ENCODE measurements at places on chromosomes 1 and 21. TPM values are rescaled to one million over a fixed set of nuclear protein-coding genes. Genes with fewer than 3 reads are reported as not detected.

LMOD1 gene
- 1.5 TPM for total RNA-seq

KCNH1 gene
- total RNA-seq, result 0.17 TPM

ANXA9 gene
- total RNA-seq, result 1.6 TPM

MFAP2 gene
- 141 TPM for total RNA-seq

C1orf56 gene
- total RNA-seq, result 2.9 TPM

SNAPIN gene
- 23.4 TPM for total RNA-seq

ATP1A2 gene
- total RNA-seq, result 25.6 TPM

CD34 gene
- 0.18 TPM for total RNA-seq

S100A8 gene
- 1.4 TPM for total RNA-seq

HSD3B1 gene
- not detected for total RNA-seq

RNF186 gene
- not detected for total RNA-seq

VANGL2 gene
- 69.7 TPM for total RNA-seq

AADACL3 gene
- 0.94 TPM for total RNA-seq

RASSF5 gene
- 1.7 TPM for total RNA-seq

LCE1C gene
- not detected for total RNA-seq

PADI1 gene
- total RNA-seq, result 0.18 TPM

PLXNA2 gene
- 4.2 TPM for total RNA-seq

MCOLN2 gene
- 3.8 TPM for total RNA-seq

TP73 gene
- total RNA-seq, result 5.7 TPM

PINK1 gene
- total RNA-seq, result 34.7 TPM

FAAP20 gene
- total RNA-seq, result 133 TPM

ELF3 gene
- total RNA-seq, result 13.7 TPM

- peaks cover 7% of the 10 kb centered on the region for H3K4me1 ChIP-seq
- no peaks in the 10 kb centered on the region for H3K36me3 ChIP-seq
- DNase-seq, result peak; percentile 11
Measured at GRCh38 chr1:907611-908451, 15.9 kb upstream of the SAMD11 start.

GRCh38 chr1:192557841-192558595 is 17.6 kb upstream of the RGS1 start:
- peaks cover 8% of the 10 kb centered on the region for H3K4me1 ChIP-seq
- H3K36me3 ChIP-seq, result no peaks in the 10 kb centered on the region
- H3K27me3 ChIP-seq, result no peaks in the 10 kb centered on the region

- no peak overlapping the region for H3K27ac ChIP-seq
- H3K4me3 ChIP-seq, result no peak overlapping the region
- peak; percentile 68 for DNase-seq
- peaks cover 10% of the 10 kb centered on the region for H3K4me1 ChIP-seq
Measured at GRCh38 chr1:58155418-58156123, 391.0 kb downstream of the OMA1 start.

GRCh38 chr1:223556414-223557129 is 108.9 kb downstream of the CAPN8 start:
- H3K4me1 ChIP-seq, result no peaks in the 10 kb centered on the region
- no peaks in the 10 kb centered on the region for H3K27me3 ChIP-seq
- H3K4me3 ChIP-seq, result no peak overlapping the region
- H3K36me3 ChIP-seq, result no peaks in the 10 kb centered on the region
- H3K27ac ChIP-seq, result no peak overlapping the region

GRCh38 chr1:25700626-25701025 is 84.0 kb downstream of the MAN1C1 start:
- no peak overlapping the region for H3K4me3 ChIP-seq
- peak; percentile 59 for DNase-seq
- H3K27me3 ChIP-seq, result no peaks in the 10 kb centered on the region
- 0 out of 2 replicates have a peak overlapping the region, but pooled peaks have one; percentile 4 for H3K27ac ChIP-seq
- no peaks in the 10 kb centered on the region for H3K36me3 ChIP-seq

DNA sequence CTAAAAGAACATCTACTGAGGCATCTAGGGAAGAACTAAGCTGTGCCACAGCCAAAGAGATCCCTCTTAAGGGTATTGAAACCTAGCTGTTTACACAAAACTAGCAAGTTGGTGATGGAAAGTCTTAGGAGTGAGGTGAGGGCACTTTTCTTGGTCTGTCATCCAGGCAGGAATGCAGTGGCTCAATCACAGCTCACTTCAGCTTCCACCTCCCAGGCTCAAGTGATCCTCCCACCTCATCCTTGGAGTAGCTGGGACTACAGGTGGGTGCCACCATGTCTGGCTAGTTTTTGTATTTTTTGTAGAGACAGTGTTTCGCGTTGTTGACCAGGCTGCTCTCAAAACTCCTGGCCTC is 2.4 kb downstream of the PLEKHO1 start:
- H3K27me3 ChIP-seq, result peaks cover 23% of the 10 kb centered on the region
- peaks cover 37% of the 10 kb centered on the region for H3K36me3 ChIP-seq
- no peak overlapping the region for H3K27ac ChIP-seq
- H3K4me1 ChIP-seq, result peaks cover 25% of the 10 kb centered on the region

DNA sequence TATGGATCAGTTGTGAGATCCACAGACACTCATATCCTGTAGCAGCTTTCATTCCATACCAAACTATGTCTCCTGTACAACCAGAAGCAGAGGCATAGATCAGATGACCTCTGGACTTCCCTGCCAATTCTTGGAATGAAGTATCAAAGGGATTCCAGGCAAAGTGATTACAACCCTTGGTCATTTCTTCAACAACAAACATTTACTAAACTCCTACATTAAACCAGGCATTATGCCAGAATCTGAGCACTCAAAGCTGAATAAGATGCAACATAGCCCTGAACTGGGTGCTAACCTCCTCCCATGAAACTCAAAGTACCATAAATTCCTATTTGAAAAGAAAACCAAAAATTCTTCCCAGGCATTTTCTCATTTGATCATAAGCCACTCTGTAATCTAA is 121.2 kb upstream of the SGIP1 start:
- no peak overlapping the region for H3K27ac ChIP-seq
- no peaks in the 10 kb centered on the region for H3K4me1 ChIP-seq
- peaks cover 3% of the 10 kb centered on the region for H3K27me3 ChIP-seq
- no peak overlapping the region for H3K4me3 ChIP-seq
- no peak for DNase-seq
- peaks cover 29% of the 10 kb centered on the region for H3K36me3 ChIP-seq

DNA sequence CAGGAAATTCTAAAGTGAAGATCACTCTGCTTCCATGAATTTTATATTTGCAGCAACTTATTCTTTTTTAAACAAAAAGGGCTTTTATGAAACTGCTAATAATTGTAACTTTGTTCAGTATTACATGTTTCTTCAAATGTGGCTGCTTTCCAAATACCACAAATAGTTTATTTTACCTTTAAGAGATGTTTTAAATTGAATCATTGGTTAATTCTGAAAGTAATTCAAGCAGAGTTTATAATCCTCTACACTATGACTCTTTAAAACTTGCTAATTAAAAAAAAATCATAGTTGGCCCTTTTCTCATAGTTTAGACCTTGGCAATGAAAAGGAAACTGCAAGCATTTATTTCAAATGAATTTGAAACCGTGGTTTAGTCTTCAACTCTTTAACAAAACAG is 59.6 kb downstream of the SDCCAG8 start:
- no peak overlapping the region for H3K27ac ChIP-seq
- H3K4me3 ChIP-seq, result no peak overlapping the region
- no peak for DNase-seq
- peaks cover 5% of the 10 kb centered on the region for H3K36me3 ChIP-seq
- H3K4me1 ChIP-seq, result peaks cover 39% of the 10 kb centered on the region

DNA sequence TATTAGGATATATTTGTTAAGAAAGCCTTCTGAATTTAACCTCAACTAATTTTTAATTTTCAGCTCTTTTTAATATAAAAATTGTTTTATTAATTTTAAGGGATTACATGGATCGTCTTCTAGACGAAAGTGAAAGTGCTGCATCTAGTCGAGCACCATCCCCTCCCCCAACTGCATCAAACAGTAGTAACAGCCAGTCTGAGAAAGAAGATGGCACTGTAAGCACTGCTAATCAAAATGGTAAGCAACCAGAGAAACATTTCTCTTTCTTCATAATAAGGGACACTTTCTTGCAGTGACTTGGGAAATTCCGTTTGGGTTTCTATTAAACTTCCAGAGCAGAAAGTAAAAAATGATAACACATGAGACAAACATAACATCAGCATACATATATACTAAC is 56.9 kb downstream of the MIER1 start:
- H3K27ac ChIP-seq, result no peak overlapping the region
- no peaks in the 10 kb centered on the region for H3K27me3 ChIP-seq

GRCh38 chr21:34889676-34890469 is 159.2 kb downstream of the RUNX1 start:
- peaks cover 81% of the 10 kb centered on the region for H3K27me3 ChIP-seq
- H3K4me3 ChIP-seq, result peak overlapping the region; percentile 71

- no peak overlapping the region for H3K4me3 ChIP-seq
- H3K4me1 ChIP-seq, result peaks cover 16% of the 10 kb centered on the region
- no peaks in the 10 kb centered on the region for H3K36me3 ChIP-seq
- no peaks in the 10 kb centered on the region for H3K27me3 ChIP-seq
- H3K27ac ChIP-seq, result no peak overlapping the region
- DNase-seq, result no peak
Measured at GRCh38 chr1:185600641-185601040, 133.6 kb upstream of the HMCN1 start.

- DNase-seq, result no peak
- H3K36me3 ChIP-seq, result no peaks in the 10 kb centered on the region
- peaks cover 3% of the 10 kb centered on the region for H3K27me3 ChIP-seq
- no peak overlapping the region for H3K27ac ChIP-seq
Measured at GRCh38 chr1:94821636-94822305, 1.6 kb downstream of the SLC44A3 start.

GRCh38 chr1:201914456-201915235 is 25.9 kb downstream of the SHISA4 start:
- H3K27me3 ChIP-seq, result no peaks in the 10 kb centered on the region
- H3K4me1 ChIP-seq, result peaks cover 14% of the 10 kb centered on the region
- no peak overlapping the region for H3K4me3 ChIP-seq
- no peak for DNase-seq
- H3K36me3 ChIP-seq, result no peaks in the 10 kb centered on the region
- no peak overlapping the region for H3K27ac ChIP-seq

DNA sequence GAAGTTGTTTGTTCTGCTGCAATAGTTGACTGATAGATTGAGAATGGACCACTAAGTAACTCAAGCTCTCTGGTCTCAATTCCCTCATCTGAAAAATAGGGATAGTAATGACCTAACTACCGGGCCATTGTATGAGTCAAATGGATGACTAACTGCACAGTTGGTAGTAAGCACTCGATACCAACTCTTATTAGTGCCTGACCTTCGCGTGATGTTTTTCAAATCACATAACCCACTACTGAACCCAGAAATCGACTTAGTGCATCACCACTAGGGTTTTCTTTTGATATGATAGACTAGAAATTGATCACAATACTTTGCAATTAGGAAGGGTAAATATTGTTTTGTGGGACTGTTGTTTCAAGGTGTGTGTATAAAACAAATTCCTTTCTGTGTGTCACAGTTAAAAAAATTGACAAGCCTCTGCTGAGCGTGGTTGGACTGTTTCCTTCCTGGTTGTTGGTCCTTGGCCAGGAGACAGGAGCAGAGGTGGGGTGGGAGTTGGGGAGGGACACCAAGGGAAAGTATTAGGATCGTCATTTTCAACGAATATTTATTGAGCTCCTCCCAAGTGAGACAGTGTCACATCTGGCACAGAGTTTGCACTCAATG is 54.0 kb upstream of the LRP8 start:
- H3K4me1 ChIP-seq, result peaks cover 8% of the 10 kb centered on the region
- DNase-seq, result no peak

DNA sequence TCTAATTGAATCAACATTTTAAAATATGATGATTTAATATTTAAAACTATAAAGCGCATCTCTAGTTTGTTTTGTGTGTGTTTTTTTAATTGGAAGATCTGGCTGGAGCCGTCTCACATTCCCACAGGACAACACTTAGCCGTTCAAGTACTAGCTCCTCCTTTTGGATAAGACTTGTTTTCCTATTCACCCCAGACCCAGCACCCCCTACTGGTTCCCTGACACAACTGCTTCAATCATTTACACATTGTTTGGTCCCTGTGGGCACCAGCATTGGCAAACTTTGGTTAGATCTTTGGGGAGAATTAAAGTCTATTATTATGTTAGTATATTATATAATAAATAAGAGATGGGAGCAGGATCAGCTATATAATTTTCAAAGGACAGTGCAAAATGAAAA is 34.5 kb downstream of the TYW3 start:
- no peaks in the 10 kb centered on the region for H3K27me3 ChIP-seq
- H3K4me3 ChIP-seq, result no peak overlapping the region
- DNase-seq, result peak; percentile 54
- H3K27ac ChIP-seq, result no peak overlapping the region
- H3K4me1 ChIP-seq, result no peaks in the 10 kb centered on the region

DNA sequence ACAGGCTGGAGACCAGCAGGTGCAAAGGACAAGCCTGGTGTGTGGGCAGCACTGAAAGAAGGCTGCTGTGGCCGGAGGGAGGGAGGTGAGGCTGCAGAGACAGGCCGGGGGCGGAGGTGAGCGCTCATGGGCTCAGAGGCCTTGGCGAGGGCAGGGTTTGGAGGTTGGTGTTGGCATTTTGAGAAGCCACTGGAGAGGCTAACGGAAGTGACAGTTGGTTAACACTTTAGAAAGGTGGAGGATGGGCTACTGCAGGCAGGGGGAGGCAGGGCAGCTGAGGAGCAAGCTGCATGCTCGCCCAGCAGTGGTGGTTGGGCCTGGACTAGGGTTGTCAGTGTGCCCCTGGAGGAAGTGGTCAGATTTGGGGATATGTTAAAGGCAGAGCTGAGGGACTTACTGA is 37.5 kb downstream of the QSOX1 start:
- no peaks in the 10 kb centered on the region for H3K27me3 ChIP-seq
- H3K36me3 ChIP-seq, result peaks cover 35% of the 10 kb centered on the region
- H3K4me1 ChIP-seq, result peaks cover 3% of the 10 kb centered on the region

GRCh38 chr1:168706391-168706992 is 22.5 kb downstream of the DPT start:
- H3K4me1 ChIP-seq, result no peaks in the 10 kb centered on the region
- no peaks in the 10 kb centered on the region for H3K27me3 ChIP-seq
- no peak overlapping the region for H3K4me3 ChIP-seq
- no peak overlapping the region for H3K27ac ChIP-seq

DNA sequence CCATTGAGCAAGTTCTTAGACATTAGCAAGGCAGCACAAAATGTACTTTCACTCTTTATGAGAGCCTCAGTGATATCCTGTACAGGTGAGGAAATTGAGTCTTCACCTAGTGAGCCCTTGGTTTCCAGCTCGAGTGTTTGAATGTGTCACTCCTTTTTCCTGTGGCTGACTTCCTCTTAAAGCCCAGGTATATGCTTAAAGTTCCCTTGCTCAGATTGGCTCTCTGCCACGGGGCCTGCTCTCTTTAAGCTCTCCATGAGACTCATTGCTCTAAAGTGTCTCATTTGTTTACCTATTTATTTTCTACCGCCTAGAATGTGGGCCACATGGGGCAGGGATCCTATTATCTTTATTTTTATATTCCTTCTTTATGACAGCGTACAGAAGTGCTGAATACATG is 324.9 kb downstream of the SIPA1L2 start:
- H3K4me3 ChIP-seq, result no peak overlapping the region
- H3K27me3 ChIP-seq, result peaks cover 6% of the 10 kb centered on the region
- peaks cover 2% of the 10 kb centered on the region for H3K36me3 ChIP-seq
- no peak for DNase-seq

All from WTC11 (cell line).